Ovary (tissue), 10 donors: ENCODE measurements at places on chromosomes 13 and 19. TPM values are rescaled to one million over a fixed set of nuclear protein-coding genes. Genes with fewer than 3 reads are reported as not detected.
A peak's percentile ranks its signal among the peaks of the same experiment; 100 is the strongest.

DNA sequence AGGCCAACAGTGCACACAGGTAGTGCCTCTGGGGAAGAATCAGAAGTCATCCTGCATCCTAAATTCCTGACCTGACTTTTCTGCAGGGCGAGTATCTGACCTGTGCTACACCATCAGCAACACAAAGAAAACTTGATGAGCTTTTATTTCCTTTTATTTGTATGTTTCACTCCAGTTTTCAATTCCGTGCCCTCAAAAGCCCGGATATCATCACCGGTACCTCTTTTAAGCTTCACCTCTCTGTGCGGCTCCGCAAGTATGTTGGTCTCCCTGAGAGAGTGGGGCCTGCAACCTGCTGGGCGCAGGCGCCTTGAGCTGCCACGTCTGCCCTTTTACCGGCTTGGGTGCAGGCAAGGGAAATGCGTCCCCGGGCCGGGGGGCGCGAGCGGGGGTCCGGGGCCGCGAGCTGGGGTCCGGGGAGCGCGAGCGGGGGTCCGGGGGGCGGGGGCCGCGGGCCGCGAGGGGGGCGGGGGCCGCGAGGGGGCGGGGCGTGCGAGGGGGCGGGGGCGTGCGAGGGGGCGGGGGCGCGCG, 4.3 kb upstream of the DUXA start:
- peak overlapping the region; percentile 46 for H3K4me3 ChIP-seq
- DNase-seq: peak; percentile 62
- no peaks in the 10 kb centered on the region for H3K36me3 ChIP-seq
- no peaks in the 10 kb centered on the region for H3K27me3 ChIP-seq

DNA sequence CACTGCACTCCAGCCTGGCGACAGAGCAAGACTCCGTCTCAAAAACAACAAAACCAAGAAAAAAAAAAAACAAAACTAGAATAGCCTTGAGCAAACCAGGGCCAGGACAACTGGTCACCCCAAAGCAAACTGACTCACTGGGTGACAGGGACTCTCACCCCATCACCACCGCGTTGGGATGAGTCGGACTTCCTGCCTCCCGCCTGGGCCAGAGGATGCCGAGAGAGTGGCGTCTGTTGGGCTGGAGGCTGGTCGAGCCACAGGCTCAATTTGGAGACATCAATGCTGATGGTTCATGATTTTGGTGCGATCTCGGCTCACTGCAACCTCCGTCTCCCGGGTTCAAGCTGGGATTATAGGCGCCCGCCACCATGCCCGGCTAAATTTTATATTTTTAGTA, 11.6 kb downstream of the TMPRSS9 start:
- no peaks in the 10 kb centered on the region for H3K4me1 ChIP-seq
- no peaks in the 10 kb centered on the region for H3K27me3 ChIP-seq
- DNase-seq: no peak
- no peak overlapping the region for H3K4me3 ChIP-seq
- H3K27ac ChIP-seq: no peak overlapping the region

GRCh38 chr13:75251188-75251587, 230.8 kb downstream of the TBC1D4 start:
- H3K4me3 ChIP-seq: no peak overlapping the region
- DNase-seq: no peak
- no peaks in the 10 kb centered on the region for H3K4me1 ChIP-seq
- H3K27me3 ChIP-seq: no peaks in the 10 kb centered on the region
- no peaks in the 10 kb centered on the region for H3K36me3 ChIP-seq
- no peak overlapping the region for H3K27ac ChIP-seq

GRCh38 chr13:110525328-110526319, 35.9 kb downstream of the RAB20 start:
- H3K4me1 ChIP-seq: peaks cover 8% of the 10 kb centered on the region
- H3K27me3 ChIP-seq: no peaks in the 10 kb centered on the region
- DNase-seq: no peak

DNA sequence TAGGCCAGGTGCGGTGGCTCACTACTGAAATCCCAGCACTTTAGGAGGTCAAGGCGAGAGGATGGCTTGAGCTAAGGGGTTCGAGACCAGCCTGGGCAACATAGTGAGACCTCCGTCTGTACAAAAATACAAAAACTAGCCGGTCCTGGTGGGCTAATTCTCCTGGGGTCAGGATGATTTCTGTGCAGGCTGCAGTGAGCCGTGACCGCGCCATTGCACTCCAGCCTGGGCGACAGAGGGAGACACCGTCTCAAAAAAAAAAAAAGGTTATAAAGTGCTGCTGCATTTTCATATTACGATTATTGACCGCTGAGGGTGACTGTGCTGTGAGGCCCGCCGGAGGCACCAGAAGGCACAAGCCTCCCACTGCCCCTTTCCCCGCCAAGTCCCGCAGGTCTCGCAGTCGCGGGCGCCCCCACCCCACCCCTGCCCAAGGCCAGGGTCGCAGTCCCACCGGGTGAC, 477 bp upstream of the PLEKHF1 start:
- H3K4me1 ChIP-seq: peaks cover 14% of the 10 kb centered on the region
- peak overlapping the region; percentile 72 for H3K27ac ChIP-seq
- peak overlapping the region; percentile 91 for H3K4me3 ChIP-seq
- H3K36me3 ChIP-seq: no peaks in the 10 kb centered on the region

GRCh38 chr13:25330541-25330940, 29.1 kb downstream of the NUP58 start:
- no peak overlapping the region for H3K27ac ChIP-seq
- no peaks in the 10 kb centered on the region for H3K4me1 ChIP-seq
- no peak for DNase-seq

GRCh38 chr19:40465557-40466218, at the start of gene BLVRB:
BLVRB (minus strand) TSS chr19:40465745; CDS start chr19:40465688, 57 bp downstream.
- peak within 1 kb of the TSS; percentile 82 for H3K27ac ChIP-seq
- peak within 1 kb of the TSS; percentile 70 for H3K4me3 ChIP-seq

GRCh38 chr13:109778102-109778542, 8.3 kb downstream of the IRS2 start:
- H3K27ac ChIP-seq: no peak overlapping the region
- H3K4me3 ChIP-seq: peak overlapping the region; percentile 15
- H3K27me3 ChIP-seq: no peaks in the 10 kb centered on the region
- peaks cover 16% of the 10 kb centered on the region for H3K4me1 ChIP-seq

The VSTM1 gene
- not detected for total RNA-seq

The NUDT19 gene
- 6.3 TPM for total RNA-seq

The GAPDHS gene
- total RNA-seq: not detected

The TMEM86B gene
- 2.6 TPM for total RNA-seq

The SIX5 gene
- 21.0 TPM for total RNA-seq

The ZNF880 gene
- 18.7 TPM for total RNA-seq

The ALDH16A1 gene
- total RNA-seq: 15.8 TPM

The ACER1 gene
- total RNA-seq: not detected

The GRIK5 gene
- 16.3 TPM for total RNA-seq
